ENCODE measurements at places on chromosomes 11 and 22. TPM values are rescaled to one million over a fixed set of nuclear protein-coding genes. Genes with fewer than 3 reads are reported as not detected.

- no peak overlapping the region for H3K27ac ChIP-seq
- no peaks in the 10 kb centered on the region for H3K36me3 ChIP-seq
- H3K4me1 ChIP-seq = no peaks in the 10 kb centered on the region
- peaks cover 12% of the 10 kb centered on the region for H3K27me3 ChIP-seq
- DNase-seq = no peak
Measured at GRCh38 chr22:50016988-50017700, 4.6 kb upstream of the IL17REL start.

DNA sequence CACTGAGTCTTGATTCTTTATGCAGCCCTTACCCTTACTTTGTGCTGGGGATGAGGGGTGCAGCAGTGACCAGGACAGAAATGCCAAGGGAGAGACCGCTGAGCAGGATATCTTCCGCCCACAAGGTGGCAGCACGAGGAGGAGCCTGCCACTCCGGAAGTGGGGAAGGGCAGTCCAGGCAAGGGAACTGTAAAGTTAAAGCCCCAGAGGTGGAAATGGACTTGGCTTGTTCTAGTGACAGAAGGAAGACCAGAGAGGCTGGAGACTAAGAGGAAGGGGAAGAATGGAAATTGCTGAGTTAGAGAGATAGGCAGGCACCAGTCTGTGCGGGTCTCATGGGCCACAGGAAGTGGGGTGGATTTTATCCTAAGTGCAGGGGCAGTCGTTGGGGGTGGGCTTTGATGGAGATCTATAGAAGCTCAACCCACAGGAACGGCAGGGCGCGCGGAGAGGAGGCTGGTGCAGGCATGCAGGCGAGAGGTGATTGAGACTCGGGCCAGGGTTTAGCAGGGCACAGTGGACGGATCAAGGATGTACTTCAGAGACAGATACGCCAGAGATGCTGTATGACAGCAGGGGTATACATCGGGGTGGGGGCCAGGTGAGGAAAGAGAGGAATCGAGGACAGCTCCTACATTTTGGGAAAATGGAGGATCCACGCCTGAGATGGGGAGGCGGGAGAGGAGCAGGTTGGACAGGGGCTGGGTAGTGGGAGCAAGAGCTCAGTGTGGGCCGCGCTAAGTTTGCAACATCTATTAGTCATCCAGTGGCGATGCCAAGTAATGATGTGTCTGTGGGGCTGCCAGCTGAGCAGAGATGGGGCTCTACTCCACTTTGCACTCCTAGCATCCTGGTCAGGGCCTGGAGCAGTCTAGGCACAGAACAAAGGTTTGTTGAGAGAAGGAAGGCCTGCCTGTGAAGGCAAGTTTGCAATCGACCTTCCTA is 3.3 kb upstream of the GRK2 start:
- H3K27ac ChIP-seq = no peak overlapping the region
- H3K4me1 ChIP-seq = no peaks in the 10 kb centered on the region
- H3K36me3 ChIP-seq = peaks cover 6% of the 10 kb centered on the region
- peak overlapping the region; percentile 65 for H3K4me3 ChIP-seq
- no peaks in the 10 kb centered on the region for H3K27me3 ChIP-seq

DNA sequence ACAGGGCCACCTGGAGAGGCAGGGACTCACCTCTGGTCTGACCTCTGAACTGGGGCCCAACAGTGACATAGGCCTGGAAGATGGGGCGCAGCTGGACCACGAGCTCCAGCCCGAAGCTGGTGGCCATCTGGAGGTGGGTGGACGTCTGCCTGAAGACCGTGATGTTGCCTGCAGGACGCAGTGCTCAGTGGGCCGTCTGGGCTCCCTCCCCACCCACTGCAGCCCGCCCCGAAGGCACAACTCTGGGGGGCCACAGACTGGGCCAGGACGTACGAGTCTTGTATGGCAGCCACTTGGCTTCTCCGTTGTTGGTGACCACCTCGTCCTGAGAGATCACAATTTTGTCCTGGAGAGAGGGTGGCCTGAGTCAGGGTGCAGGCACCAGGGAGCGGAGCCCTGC is 7.9 kb downstream of the MUC6 start:
- H3K4me1 ChIP-seq = no peaks in the 10 kb centered on the region
- no peak overlapping the region for H3K27ac ChIP-seq
- no peak overlapping the region for H3K4me3 ChIP-seq
- H3K36me3 ChIP-seq = no peaks in the 10 kb centered on the region
- DNase-seq = no peak

OR10G8 gene
- not detected for total RNA-seq

MAJIN gene
- total RNA-seq = not detected

DNA sequence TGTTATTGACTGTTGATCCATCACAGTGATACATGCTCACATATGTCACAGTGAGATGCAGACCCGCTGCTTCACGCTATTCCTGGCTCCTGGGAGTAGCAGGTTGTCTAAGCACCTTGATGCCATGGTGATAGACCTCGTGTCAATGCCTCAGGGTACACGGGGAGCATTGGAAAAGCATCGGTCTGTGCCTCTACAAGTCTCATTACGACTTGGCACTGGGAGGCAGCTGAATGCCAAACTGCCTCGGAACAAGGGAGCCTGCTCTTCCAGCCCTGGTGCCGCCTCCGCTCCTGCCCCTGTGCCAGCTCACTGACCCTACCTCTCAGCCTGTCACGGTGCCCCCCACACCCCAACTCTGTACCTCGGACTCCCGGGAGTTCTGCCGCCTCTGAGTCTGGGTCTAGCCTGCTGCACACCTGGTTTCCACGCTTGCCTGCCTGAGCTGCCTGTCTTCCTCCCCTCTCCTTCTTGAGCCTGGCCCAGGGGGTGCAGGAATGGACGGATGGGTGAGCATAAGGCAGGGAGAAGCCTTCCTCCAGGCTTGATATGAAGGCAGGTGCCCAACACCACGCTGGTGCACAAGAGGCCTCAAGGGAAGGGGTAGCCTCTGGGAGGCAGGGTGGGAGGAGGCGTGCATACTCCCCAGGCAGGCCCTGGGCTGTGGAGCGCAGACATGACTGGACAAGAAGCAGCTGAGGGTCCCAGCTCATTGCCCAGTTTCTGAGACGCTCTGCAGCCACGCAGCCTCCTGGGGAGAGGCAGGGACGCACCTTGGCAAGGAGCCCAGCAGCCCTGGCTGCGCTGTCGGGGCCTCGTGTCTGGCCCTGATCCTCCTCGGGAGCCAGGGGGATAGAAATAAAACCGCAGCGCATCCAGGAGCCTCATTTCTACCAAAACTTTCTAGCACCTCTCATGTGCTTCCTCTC is 1.8 kb upstream of the NFAM1 start:
- H3K4me3 ChIP-seq = peak overlapping the region; percentile 6
- no peaks in the 10 kb centered on the region for H3K27me3 ChIP-seq
- no peaks in the 10 kb centered on the region for H3K4me1 ChIP-seq
- no peaks in the 10 kb centered on the region for H3K36me3 ChIP-seq
- no peak for DNase-seq

FOLR3 gene
- not detected for total RNA-seq
